Right cardiac atrium (tissue), 5 donors: ENCODE measurements at places on chromosomes 7 and 10. TPM values are rescaled to one million over a fixed set of nuclear protein-coding genes. Genes with fewer than 3 reads are reported as not detected.

GPER1 gene
- 4.3 TPM for total RNA-seq

DNA sequence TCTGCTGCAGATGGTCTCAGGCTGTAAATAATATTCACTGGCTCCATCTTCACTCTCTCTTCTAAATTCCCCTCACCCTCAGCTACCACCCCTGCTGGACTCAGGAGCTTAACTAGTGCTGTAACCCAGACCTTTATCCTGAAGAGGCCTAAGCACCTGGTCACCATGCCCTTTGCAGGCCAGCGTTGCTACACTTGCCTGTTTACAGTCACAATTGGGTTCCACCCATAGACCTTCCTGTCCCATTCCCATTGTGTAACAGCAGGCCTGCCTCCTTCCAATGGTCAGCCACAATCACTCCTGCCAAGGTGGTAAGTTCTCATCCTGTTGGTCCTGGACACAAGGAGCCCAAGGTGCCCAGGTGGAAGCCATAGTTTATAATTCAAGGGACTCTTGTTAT, 85.9 kb upstream of the IFRD1 start:
- DNase-seq = no peak

ITGB8 gene
- 4.9 TPM for total RNA-seq

DNA sequence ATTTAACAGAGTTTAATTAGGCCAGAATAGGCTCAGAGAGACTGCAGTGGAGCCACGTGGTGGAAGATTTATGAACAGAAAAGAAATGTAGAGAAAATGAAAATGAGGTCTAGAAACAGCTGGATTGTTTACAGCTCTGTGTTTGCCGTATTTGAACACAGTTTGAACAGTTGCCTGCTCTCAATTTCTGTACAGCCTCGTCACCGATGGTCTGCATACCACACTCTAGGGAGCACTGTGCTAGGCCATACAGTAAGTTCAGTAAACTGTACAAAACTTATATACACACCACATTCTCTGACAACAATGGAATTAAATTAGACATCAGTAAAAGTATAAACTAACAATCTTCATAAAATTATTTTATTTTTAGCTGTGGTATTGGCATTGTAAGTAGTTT, 11.1 kb upstream of the CYP2E1 start:
- DNase-seq = no peak
